GM19239 (cell line): ENCODE measurements at places on chromosomes 6 and 20.

GRCh38 chr6:25954756-25955155, 7.8 kb upstream of the TRIM38 start:
- DNase-seq, result no peak

GRCh38 chr20:23225407-23226060, 125.1 kb upstream of the NXT1 start:
- DNase-seq, result no peak

GRCh38 chr6:113674075-113674474, 183.1 kb upstream of the MARCKS start:
- no peak for DNase-seq

DNA sequence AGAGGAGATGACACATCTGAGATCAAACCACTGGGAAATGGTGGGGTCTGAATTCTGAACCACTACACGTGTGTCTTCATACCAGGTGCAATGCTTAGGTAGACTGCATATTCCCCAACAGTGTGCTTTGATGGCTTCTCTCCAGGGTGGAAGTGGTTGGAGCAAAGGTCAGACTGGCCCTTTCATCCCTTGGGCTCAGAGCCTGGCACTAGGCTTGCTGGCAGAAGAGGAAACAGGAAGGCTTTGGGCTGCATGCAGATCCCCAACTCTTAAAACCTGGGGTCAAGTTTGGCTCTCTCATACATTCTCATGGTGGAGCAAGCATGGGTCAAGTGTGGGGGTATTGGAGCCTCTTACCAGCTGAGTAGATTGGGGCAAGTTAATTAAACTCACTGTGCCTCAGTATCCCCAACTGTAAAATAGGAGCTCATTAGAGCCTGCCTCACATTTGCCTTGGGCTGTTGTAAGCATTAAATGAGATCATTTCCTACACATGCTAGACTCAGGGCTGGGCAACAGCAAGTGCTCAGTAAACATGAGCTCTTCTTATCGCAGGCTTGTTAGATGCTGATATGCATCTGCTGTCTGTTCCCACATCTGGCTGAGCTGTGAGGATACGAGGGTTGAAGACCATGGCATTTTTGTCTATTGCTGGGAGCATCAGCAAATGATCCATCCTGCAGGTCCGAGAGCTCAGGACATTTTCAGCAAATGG, 51.6 kb upstream of the FAM83D start:
- DNase-seq, result no peak

GRCh38 chr6:124522335-124522734, 439.9 kb upstream of the RNF217 start:
- DNase-seq, result no peak

GRCh38 chr6:148745926-148746325, 904 bp upstream of the UST start:
- no peak for DNase-seq

DNA sequence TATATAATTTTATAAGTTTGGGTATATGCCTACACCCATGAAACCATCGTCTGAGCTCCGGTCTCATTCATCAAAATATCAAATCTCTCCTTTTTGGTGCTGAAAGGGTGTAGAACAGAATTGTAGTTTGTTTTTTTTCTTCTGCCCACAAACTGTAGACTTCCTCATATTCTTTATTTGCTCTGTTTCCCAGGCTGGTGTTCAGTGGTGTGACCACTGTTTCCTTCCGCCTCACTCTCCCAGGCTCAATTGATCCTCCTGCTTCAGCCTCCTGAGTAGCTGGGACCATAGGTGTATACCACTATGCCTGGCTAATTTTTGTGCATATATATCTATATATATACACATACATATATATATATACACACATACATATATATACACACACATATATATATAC, 139.6 kb upstream of the HCRTR2 start:
- no peak for DNase-seq
